Mesenteric fat pad (tissue), 1 donor: ENCODE measurements at places on chromosomes 2 and 18. TPM values are rescaled to one million over a fixed set of nuclear protein-coding genes. Genes with fewer than 3 reads are reported as not detected.

Gene C2orf81
- 1.1 TPM for total RNA-seq

Gene NAB1
- total RNA-seq: 44.6 TPM

Gene TMEM169
- total RNA-seq: 0.45 TPM

Gene PSTPIP2
- 8.8 TPM for total RNA-seq

Gene GDF7
- 1.2 TPM for total RNA-seq
